ENCODE measurements at places on chromosomes 4 and X. TPM values are rescaled to one million over a fixed set of nuclear protein-coding genes. Genes with fewer than 3 reads are reported as not detected.

- no peaks in the 10 kb centered on the region for H3K36me3 ChIP-seq
- no peaks in the 10 kb centered on the region for H3K27me3 ChIP-seq
- no peak overlapping the region for H3K27ac ChIP-seq
- no peak for DNase-seq
- no peak overlapping the region for H3K4me3 ChIP-seq
- H3K4me1 ChIP-seq = peaks cover 40% of the 10 kb centered on the region
Observed at GRCh38 chr4:150133605-150134004, 55.4 kb downstream of the DCLK2 start.

- H3K27me3 ChIP-seq = no peaks in the 10 kb centered on the region
- no peak for DNase-seq
- H3K4me3 ChIP-seq = no peak overlapping the region
- no peaks in the 10 kb centered on the region for H3K36me3 ChIP-seq
Observed at GRCh38 chr4:25792200-25792791, 70.5 kb downstream of the SEL1L3 start.

The TMPRSS11B gene
- not detected for total RNA-seq

DNA sequence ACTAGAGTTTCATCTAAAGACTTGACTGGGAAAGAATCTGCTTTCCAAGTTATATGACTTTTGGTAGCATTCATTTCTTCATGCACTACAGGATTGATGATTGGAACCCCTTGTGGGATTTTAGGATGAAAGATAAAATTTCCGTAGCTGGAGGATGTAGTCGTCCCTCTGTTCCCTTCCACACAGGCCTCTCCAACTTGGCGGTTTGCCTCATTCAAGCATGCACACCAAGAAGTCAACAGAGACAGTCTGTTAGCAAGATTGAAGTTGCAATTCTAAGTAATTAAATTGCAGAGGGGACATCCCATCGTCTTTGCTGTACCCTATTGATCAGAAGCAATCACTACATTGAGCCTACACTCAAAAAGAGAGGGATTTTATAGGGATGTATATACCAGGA is 777.4 kb upstream of the HS3ST1 start:
- no peak for DNase-seq
- no peaks in the 10 kb centered on the region for H3K4me1 ChIP-seq
- no peak overlapping the region for H3K4me3 ChIP-seq
- no peaks in the 10 kb centered on the region for H3K36me3 ChIP-seq

The PRRG1 gene
- total RNA-seq = 4.5 TPM

GRCh38 chr4:152848508-152848907 is 68.8 kb downstream of the ARFIP1 start:
- no peaks in the 10 kb centered on the region for H3K27me3 ChIP-seq
- peaks cover 8% of the 10 kb centered on the region for H3K4me1 ChIP-seq
- DNase-seq = no peak
- H3K36me3 ChIP-seq = no peaks in the 10 kb centered on the region
- H3K4me3 ChIP-seq = no peak overlapping the region
- H3K27ac ChIP-seq = no peak overlapping the region

DNA sequence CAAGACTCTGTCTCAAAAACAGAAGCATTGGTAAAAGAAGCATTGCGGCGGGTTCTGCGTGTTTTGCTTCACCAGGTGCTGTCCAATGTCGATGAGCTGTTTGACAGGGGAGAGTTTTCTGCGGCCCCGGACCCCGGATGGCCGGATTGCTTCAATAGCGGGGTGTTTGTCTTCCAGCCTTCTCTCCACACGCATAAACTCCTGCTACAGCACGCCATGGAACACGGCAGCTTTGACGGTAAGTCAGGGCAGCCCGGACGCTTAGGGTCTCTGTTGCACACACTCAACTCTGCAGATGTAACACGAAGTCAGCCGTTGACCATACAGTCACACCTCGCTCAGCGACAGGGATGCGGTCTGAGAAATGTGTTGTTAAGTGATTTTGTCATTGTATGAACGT is 26.2 kb downstream of the GYG2 start:
- H3K27me3 ChIP-seq = no peaks in the 10 kb centered on the region
- no peak overlapping the region for H3K4me3 ChIP-seq
- H3K4me1 ChIP-seq = no peaks in the 10 kb centered on the region
- no peak for DNase-seq
- no peak overlapping the region for H3K27ac ChIP-seq

- H3K36me3 ChIP-seq = no peaks in the 10 kb centered on the region
- H3K4me1 ChIP-seq = no peaks in the 10 kb centered on the region
- H3K4me3 ChIP-seq = no peak overlapping the region
Observed at GRCh38 chrX:136491832-136492231, 4.1 kb downstream of the BRS3 start.

The LPAR4 gene
- total RNA-seq = 0.83 TPM

- no peak overlapping the region for H3K27ac ChIP-seq
- DNase-seq = no peak
- peaks cover 6% of the 10 kb centered on the region for H3K4me1 ChIP-seq
- H3K27me3 ChIP-seq = no peaks in the 10 kb centered on the region
- no peaks in the 10 kb centered on the region for H3K36me3 ChIP-seq
Observed at GRCh38 chr4:152708361-152708760, 28.6 kb upstream of the TMEM154 start.

The NWD2 gene
- total RNA-seq = 0.19 TPM

GRCh38 chr4:98199247-98199646 is 56.0 kb upstream of the STPG2 start:
- H3K27ac ChIP-seq = no peak overlapping the region
- H3K27me3 ChIP-seq = no peaks in the 10 kb centered on the region
- no peak for DNase-seq
- no peak overlapping the region for H3K4me3 ChIP-seq
- H3K36me3 ChIP-seq = no peaks in the 10 kb centered on the region

- H3K36me3 ChIP-seq = no peaks in the 10 kb centered on the region
- DNase-seq = no peak
- no peaks in the 10 kb centered on the region for H3K4me1 ChIP-seq
- H3K4me3 ChIP-seq = no peak overlapping the region
- H3K27ac ChIP-seq = no peak overlapping the region
- no peaks in the 10 kb centered on the region for H3K27me3 ChIP-seq
Observed at GRCh38 chr4:87865960-87866598, 33.3 kb downstream of the MEPE start.

GRCh38 chrX:44667771-44668170 is 125.1 kb upstream of the FUNDC1 start:
- no peak for DNase-seq
- H3K36me3 ChIP-seq = no peaks in the 10 kb centered on the region
- no peak overlapping the region for H3K4me3 ChIP-seq
- H3K27me3 ChIP-seq = no peaks in the 10 kb centered on the region
- no peaks in the 10 kb centered on the region for H3K4me1 ChIP-seq

The GNPDA2 gene
- 28.7 TPM for total RNA-seq

The TEX13B gene
- not detected for total RNA-seq

The F11 gene
- total RNA-seq = not detected

DNA sequence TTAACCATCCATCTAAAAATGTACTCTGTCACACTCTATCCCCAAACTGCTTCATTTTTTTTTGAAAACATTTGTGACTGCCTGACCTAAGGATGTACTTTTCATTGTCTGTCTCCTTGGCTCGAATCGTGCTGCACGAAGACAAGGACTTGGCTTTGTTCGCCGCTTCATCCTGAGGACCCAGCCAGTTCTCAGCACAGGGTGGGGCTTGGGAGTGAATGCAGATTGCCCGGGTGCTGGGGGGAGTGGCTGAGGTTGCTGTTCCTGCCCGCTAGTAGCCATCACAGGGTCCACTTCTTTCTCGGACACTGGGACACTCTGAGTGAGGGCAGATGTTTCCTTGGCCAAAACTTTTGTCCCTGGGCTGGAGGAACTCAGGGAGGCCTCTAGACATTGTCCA is 70.1 kb upstream of the CLCN4 start:
- peaks cover 5% of the 10 kb centered on the region for H3K36me3 ChIP-seq
- H3K27ac ChIP-seq = peak overlapping the region; percentile 71
- no peak overlapping the region for H3K4me3 ChIP-seq
- no peaks in the 10 kb centered on the region for H3K27me3 ChIP-seq

The SLC10A6 gene
- total RNA-seq = 8.4 TPM

DNA sequence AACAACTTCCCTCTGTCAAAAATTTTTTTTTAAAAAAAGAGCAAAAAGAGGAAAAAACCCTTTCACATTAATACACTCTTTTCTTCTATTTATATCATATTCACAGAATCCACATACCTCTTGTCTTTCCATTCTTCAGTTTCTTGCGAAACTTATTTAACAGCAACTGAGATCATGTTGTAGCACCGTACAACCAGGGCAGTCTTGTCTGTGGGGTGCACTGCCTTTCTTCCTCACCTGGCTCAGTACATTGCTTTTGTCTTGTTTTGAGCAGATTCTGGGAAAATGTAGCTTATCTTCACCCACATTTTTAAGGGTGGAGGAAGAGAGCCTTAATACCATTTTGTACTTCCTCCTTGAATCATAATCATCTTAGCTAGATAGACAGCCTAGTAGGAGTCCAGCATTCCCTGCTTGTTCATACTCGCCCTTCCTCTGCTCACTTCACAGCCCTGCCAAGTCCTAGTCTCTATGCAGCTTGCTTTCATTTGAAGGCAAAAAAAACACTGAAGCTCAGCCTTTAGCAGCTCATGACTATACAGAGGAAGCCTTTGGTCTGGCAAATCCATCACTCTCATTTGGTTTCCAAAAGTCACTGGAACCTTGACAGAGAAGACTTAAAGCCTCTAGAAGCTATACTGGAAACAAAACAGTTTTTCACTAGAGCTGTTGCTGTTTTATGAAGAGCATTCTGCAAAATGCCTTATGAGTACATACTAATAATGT is 140.6 kb upstream of the BANK1 start:
- H3K27me3 ChIP-seq = no peaks in the 10 kb centered on the region
- no peaks in the 10 kb centered on the region for H3K36me3 ChIP-seq
- DNase-seq = no peak
- peaks cover 4% of the 10 kb centered on the region for H3K4me1 ChIP-seq

The CCSER1 gene
- 6.0 TPM for total RNA-seq

The RAB33A gene
- 1.3 TPM for total RNA-seq

All from esophagus muscularis mucosa (tissue), 4 donors.